Stimulated activated CD8-positive, alpha-beta memory T cell treated with anti-CD3 and anti-CD28 coated beads, Interleukin-15, amount 100 ng/mL, for 24 hours (primary cell): ENCODE measurements at places on chromosomes 12 and 14.

- no peak for DNase-seq
Observed at GRCh38 chr14:54335569-54336155, 61.1 kb upstream of the CDKN3 start.

- DNase-seq: no peak
Observed at GRCh38 chr14:72599579-72600470, 294.1 kb downstream of the DPF3 start.

GRCh38 chr14:75987201-75987970, 1.8 kb downstream of the IFT43 start:
- no peak for DNase-seq

- DNase-seq: no peak
Observed at GRCh38 chr14:91029456-91030217, 30.8 kb downstream of the RPS6KA5 start.

GRCh38 chr12:22047494-22047893, 1.5 kb downstream of the CMAS start:
- no peak for DNase-seq

DNA sequence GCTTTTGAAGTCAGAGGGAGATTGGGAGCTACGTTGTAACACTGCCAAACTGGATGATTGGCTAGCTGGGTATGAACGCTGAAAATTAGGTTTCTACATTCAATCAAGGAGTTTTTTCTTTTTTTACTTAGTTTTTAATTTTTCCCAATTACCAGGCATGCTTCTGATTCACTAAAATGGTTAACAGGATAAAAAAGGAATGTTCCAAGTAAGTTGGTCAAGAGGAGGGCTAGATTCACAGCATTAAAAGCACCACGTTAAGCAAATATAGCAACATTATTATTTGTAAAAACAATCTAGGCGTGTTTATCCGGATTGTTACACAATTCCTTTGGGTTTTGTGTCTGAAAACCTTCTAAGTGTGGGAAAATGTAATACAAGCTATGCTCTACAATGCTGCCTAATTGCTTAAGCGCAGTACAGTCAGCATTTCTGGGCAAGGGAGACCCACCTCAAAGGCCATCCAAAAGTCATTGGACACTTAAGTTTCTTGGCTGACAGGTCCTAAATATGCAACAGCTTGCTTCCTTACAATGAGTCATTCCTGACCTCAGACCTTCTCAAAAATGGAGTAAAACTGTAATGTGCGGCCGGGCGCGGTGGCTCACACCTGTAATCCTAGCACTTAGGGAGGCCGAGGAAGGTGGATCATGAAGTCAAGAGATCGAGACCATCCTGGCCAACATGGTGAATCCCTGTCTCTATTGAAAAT, 1.2 kb downstream of the RPLP0 start:
- DNase-seq: no peak
